ENCODE measurements at places on chromosomes 2 and 18.

- no peak for DNase-seq
Measured at GRCh38 chr2:222447131-222447530, 22.8 kb downstream of the SGPP2 start.

GRCh38 chr2:236531195-236531594 is 38.4 kb upstream of the ACKR3 start:
- DNase-seq, result no peak

DNA sequence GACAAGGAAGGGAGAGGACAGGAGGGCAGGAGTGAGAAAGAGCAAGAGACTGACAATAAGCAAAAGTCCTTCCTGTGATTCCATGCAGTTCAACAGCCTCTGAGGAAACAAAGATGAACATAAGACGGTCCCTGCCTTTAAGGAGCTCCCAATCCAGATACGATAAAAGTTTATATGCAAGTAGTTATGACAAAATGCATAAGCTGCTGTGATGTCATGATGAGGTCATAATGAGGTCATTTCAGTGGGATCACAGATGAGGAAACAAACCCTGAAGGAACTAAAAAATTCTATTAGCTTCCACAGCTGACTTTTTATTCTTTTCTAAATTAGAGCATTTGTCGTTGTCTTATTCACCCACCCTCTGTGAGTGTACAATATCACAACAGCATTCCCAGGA is 458.5 kb upstream of the ACVR2A start:
- DNase-seq, result no peak

GRCh38 chr2:842151-842803 is 108.4 kb upstream of the SNTG2 start:
- no peak for DNase-seq

GRCh38 chr2:149648282-149649030 is 60.9 kb upstream of the MMADHC start:
- no peak for DNase-seq

GRCh38 chr2:43224131-43224570 is 2.3 kb downstream of the ZFP36L2 start:
- peak; percentile 54 for DNase-seq

DNA sequence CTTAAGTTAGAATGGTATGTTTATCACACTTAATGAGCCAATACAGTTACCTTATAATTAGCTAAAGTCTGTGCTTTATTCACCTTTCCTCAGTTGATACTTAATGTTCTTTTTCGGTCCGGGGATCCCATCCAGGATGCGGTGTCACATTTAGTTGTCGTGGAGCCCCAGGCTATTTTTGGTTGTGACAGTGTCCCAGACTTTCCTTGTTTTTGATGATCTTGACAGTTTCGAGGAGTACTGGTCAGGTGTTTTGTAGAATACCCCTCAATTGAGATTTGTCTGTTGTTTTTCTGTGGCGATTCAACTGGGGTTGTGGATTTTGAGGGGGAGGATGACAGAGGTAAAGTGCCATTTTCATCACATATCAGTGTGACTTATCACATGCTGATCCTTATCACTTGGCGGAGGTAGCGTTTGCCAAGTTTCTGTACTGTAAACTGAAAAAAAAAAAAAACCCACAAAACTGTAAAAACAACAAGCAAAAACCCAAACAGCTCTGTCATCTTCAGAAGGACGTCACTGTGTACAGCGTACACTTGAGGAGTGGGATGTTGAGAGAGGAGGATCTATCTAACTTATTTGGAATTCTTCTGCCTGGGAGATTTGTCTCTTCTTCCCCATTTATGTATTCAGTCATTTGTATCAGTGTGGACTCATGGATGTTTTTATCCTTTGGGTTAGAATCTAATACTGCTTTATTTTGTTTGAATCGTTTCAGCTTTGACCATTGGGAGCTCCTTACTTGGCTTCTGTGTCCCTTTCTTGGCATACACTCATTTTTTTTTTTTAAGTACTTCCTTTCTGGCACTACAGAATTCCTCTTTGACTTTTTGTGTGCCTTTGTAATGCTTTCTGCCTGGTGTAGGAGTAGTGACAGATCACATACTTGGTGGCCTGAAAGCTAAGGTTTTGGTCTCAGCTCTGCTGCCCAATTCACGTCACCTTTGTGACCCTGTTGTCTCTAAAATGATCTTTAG is 68.1 kb downstream of the FMNL2 start:
- DNase-seq, result no peak

DNA sequence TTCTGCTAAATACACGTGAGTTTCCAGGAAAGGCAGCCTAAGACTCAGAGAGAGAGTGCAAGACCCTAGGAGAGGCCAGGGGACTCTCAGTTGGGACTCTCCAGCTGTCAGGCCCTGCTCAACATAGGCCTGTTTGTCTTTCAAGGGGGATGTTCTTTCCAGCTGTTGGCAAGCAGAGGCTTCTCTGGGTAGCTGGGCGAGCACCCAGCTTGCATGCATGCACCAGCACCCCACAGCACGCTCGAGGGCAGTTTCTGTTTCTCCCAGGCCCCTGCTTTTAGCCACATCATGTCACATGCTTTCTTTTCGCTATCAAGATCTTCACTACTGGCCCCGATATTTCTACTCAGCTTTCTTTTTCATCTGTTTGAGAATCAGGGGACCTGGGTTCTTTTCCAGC is 479.3 kb upstream of the HS6ST1 start:
- no peak for DNase-seq

DNA sequence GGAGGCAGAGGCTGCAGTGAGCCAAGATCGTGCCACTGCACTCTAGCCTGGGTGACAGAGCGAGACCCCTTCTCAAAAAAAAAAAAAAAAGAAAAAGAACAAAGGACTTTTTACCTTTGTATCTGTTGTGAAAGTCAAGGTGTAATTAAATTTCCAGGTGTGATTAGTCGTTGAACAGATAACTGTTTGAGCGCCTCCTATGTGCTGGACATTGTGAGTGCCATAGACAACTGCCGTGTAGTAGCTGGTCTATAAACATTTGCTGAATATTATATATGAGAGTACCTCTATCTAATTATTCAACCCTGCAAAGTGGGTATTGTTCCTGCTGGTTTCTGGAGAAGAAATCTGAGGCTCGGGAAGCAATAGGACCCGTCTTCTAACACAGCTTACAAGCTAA is 71.8 kb downstream of the ASAP2 start:
- DNase-seq, result no peak

DNA sequence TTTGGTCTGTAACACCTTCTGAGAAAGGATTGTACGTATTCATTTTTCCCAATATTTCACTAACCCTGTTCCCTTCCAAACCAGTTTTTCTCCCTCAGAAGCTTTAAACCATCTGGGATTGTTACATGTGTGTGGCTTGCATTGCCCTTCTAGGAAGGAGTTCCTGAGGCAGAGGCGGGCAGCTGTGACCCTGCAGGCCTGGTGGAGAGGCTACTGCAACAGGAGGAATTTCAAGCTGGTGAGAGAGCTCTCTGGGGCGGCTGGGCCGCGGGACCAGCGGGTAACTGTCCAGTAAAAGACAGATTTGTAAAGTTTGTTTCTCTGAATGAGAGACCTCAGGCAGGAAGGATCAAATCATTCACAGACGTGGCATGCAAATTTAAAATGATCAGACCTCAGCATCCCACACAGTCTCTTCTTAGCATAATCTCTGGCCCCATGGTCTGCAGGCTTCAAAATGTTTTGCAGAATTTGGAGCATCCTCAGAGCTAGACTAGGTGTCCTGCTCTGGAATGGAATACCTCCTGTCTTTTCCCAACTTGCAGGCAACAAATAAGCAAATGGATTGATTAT is 40.2 kb upstream of the GPR17 start:
- no peak for DNase-seq

DNA sequence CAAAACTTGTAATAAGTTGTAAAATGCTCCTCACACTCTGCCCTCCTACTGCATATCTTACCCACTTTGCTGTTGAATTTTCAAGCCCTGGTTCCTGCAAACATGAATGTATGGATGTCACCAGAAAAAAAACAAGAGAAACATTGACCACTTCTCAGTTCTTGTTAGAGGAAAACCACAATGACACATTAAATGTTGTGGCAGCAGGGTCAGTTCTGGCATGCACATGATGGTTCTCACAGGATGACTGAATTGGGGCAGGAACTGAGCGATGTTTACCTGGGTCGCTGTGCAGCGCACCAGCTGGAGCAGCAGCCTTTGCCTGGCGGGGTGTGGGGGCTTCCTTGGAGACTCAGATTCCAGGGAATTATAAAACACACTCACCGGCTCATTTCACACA is 14.0 kb upstream of the PRKCE start:
- DNase-seq, result no peak

- DNase-seq, result no peak
Measured at GRCh38 chr18:41996020-41996419, 41.0 kb downstream of the PIK3C3 start.

DNA sequence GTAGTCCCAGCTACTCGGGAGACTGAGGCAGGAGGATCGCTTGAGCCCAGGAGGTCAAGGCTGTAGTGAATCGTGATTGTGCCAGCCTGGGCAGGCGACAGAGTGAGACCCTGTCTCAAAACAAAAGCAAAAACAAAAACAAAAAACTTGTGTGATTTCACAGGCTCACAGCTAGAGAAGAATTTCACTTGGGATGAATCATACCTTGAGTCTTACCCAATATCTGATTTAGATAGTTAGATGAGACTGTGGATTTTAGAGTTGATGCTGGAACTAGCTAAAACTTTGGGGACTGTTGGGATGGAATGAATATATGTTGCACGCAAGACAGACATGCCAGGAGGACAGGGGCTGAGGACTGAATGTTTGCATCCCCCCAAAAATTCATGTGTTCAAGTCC is 4.4 kb downstream of the ANKRD29 start:
- no peak for DNase-seq

DNA sequence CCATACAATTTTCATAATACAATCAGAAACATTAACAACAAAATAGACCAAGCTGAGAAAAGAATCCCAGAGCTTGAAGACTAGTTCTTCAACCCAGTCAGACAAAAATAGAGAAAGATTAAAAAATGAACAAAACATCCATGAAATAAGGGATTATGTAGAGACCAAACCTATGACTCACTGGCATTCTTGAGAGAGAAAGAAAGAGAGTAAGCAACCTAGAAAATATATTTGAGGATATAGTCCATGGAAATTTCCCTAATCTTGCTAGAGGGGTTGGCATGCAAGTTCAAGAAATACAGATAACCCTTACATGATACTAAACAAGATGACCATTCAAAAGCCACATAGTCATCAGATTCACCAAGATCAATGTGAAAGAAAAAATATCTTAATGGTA is 281.7 kb downstream of the CCDC85A start:
- no peak for DNase-seq

- no peak for DNase-seq
Measured at GRCh38 chr18:78073275-78073674, 823.6 kb downstream of the GALR1 start.

- DNase-seq, result no peak
Measured at GRCh38 chr2:217353591-217353990, 493.7 kb upstream of the TNP1 start.

- DNase-seq, result no peak
Measured at GRCh38 chr2:23926290-23926749, 603 bp downstream of the ATAD2B start.

- DNase-seq, result no peak
Measured at GRCh38 chr18:41744421-41745030, 210.5 kb upstream of the PIK3C3 start.

GRCh38 chr2:203040966-203041521 is 26.4 kb downstream of the NBEAL1 start:
- DNase-seq, result no peak

- no peak for DNase-seq
Measured at GRCh38 chr2:232211743-232212686, 166.5 kb upstream of the ALPP start.

- DNase-seq, result no peak
Measured at GRCh38 chr2:25453199-25453905, 111.6 kb upstream of the DNMT3A start.

GRCh38 chr2:132407784-132408183 is 8.8 kb upstream of the GPR39 start:
- DNase-seq, result no peak

- DNase-seq, result no peak
Measured at GRCh38 chr2:241888641-241889040, 19.1 kb downstream of the RTP5 start.

DNA sequence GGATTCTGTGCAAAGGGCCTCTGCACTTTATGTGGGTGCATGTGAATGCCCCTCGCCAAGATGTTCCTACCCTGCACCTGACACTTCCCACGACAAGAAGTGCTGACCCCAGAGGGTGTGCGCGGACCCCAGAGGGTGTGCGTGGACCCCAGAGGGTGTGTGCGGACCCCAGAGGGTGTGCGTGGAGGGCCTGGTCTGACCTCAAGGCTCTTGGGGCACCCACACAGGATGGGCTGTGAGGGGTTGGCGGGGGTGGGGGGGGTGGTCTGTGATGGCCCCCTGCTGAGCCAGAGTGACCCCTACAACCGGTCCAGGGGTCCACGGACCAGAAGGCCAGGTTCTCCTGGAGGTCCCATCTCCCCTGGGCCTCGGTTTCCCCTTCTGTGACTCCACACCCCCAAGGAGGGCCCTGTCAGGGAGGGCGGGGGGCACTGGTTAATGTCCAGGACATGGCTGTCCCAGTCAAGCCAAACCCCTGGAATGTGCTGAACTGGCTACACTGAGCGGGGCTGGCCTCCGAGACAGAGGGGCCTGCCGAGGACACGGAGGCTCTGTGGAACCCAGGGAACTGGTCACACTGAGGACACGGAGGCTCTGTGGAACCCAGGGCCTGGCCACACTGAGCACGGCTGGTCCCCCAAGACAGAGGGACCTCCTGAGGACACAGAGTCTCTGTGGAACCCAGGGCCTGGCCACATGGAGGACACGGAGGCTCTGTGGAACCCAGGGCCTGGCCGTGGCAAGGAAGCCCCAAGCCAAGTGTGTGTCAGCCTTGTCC is 3.1 kb downstream of the NEU4 start:
- no peak for DNase-seq

- DNase-seq, result no peak
Measured at GRCh38 chr2:46393347-46393820, 86.0 kb upstream of the TMEM247 start.

DNA sequence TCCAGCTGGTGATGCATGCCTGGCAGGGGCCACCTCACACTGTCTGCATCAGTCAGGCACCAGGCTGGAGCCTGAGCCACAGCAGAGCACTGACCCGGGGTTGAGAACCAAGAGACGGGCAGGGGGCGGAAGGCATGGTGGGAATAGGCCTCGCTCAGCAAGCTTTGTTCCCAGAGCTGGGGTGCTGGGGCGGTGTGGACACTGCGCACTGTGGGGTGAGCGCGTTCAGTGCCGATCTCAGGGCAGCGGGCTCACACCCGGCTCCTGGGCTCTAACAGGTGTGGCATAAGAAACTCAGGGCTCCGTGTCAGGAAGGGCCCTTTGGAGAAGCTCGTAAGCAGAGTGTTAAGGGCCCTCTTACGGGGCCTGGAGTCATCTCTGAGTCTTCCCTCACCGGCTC is 15.7 kb downstream of the SH3RF3 start:
- no peak for DNase-seq

- no peak for DNase-seq
Measured at GRCh38 chr2:216671081-216671411, 24.3 kb downstream of the IGFBP5 start.

Measured in stimulated activated CD8-positive, alpha-beta memory T cell treated with anti-CD3 and anti-CD28 coated beads, Interleukin-7, amount 100 ng/mL, for 1 hour (primary cell).